Umbilical cord (tissue), 2 donors: ENCODE measurements at places on chromosomes 7 and 10.
A peak's percentile ranks its signal among the peaks of the same experiment; 100 is the strongest.

- DNase-seq: no peak
Observed at GRCh38 chr10:9297580-9297979, 1243.1 kb downstream of the GATA3 start.

DNA sequence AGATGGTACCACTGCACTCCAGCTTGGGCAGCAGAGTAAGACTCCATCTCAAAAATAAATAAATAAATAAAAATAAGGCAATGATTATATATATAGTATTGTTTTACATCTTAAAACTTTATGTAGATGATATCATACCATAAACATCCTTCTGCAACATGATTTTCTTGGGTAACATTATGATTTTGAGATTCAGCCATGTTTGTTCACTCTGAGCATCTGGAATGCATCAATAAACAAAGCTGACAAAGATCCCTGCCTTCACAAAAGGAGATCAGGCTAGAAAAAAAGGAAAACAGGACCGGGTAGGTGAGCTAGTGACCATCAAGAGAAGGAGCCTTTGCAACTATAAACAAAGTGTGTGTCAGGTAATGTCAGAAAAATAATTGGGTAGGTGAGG lies 31.9 kb upstream of the KAT6B start:
- no peak for DNase-seq

- no peak for DNase-seq
Observed at GRCh38 chr7:37277513-37277912, 171.2 kb downstream of the ELMO1 start.

- DNase-seq: no peak
Observed at GRCh38 chr7:97215556-97215955, 98.1 kb downstream of the SDHAF3 start.

GRCh38 chr10:99328579-99329303 lies 415 bp upstream of the CNNM1 start:
- peak; percentile 13 for DNase-seq

- DNase-seq: peak; percentile 19
Observed at GRCh38 chr10:43202657-43203447, 64.0 kb downstream of the RASGEF1A start.

GRCh38 chr7:152617056-152617455 lies 58.9 kb downstream of the XRCC2 start:
- no peak for DNase-seq

GRCh38 chr10:53088961-53089360 lies 316.4 kb upstream of the MBL2 start:
- peak; percentile 49 for DNase-seq

DNA sequence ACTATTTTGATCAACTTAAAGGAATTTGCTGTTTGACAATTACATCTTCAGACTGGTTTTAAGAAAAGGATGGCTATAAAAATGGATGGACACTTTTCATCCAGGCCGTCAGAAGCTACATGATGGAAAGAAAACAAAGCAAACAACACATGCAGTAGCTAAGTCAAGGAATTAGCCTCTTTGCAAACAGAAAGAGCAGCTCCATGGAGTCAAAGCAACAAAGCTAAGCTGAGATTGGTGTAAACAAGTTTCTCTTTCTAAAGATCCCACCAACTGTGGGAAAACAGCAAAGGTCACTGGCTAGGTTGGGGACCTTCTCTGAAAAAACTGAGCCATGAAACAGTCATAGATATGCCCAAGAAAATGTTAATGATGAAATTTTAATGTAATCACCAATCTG lies 98.9 kb downstream of the RNF133 start:
- DNase-seq: no peak

DNA sequence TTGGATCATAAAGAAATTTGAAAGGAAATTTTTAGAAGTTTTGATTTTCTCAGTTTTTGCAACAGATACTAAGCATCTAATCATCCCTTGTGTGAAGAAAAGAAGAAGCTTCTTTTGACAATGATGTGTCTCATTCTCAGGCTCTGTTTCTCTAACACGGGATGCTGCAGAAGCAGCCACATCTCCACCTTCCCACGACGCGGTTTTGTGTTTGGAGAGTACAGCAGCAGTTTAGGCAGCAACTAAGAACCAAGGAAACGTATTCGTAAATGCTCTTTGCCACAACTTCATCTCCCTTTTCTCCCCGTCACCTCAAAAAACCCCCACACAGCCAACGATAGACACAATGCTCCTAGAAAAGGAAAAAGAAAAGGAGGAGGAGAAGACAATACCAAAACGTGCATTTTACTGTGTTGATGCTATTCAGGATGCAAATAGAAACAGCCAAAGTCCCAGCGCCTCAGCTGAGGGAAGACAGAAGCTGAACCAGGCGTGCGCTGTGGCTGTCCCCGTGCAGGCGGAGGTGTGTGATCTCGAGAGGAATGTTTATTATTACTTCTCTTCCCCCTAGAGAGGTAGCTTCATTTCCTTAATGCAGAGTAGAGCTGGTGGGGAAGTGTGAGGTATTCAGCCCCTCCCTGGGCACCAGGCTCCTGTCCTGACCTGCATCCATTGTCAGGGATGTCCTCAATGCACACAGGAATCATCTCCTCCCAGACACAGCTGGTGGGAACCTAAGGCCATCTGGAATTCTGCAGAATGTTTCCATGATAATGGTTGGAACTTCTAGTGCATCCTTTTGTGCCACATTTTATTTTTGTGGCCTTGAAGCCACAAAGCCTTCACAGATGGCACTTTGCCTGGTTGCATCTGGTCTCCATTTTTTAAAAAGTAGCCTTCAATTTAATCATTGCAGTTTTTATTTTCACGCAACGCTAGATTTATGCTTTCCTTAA lies 174.6 kb upstream of the KLF6 start:
- DNase-seq: no peak

- DNase-seq: peak; percentile 17
Observed at GRCh38 chr7:107505997-107506673, 36.3 kb downstream of the GPR22 start.

DNA sequence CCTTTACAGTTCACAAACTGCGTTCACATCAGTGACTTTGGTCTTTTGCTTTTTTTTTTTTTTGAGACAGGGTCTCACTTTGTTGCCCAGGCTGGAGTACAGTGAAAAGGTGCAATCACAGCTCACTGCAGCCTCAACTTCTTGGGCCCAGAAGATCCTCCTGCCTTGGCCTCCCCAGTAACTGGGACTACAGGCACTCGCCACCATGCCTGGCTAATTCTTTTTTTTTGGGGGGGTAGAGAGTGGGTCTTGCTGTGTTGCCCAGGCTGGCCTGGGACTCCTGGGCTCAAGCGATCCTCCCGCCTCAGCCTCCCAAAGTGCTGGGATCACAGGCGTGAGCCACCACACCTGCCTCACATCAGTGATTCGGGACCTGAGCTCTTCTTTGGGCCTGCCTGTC lies 35.7 kb upstream of the UNCX start:
- DNase-seq: no peak

DNA sequence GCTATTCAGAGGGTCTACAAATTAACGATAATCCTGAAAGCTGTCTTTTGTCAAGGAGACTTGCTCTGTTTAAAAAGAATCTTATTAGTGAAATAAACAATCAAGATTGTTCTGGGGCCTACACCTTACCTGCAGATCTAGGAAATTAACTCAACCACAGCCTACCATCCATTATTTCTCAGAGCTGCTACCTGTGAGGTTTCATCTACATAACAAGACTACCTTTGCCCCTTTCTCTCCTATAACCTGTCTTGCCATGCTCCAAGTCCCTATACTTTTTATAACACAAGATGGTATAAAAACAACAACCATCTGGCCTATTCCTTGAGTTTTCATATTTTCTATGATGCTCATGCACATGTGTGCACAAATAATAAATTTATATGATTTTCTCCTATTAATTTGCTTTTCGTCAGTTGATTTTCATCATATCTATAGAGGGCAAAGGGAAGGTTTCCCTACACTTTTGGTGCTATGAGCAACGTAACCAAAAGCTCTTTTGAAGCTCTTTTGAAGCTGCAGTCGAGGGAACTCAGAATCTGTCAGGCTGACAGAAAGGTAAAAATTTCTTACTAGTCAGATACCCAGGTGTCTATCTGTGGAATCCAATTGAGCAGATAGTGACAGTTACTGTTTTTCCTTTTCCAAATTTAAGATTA lies 138.1 kb downstream of the CACNA2D1 start:
- no peak for DNase-seq

DNA sequence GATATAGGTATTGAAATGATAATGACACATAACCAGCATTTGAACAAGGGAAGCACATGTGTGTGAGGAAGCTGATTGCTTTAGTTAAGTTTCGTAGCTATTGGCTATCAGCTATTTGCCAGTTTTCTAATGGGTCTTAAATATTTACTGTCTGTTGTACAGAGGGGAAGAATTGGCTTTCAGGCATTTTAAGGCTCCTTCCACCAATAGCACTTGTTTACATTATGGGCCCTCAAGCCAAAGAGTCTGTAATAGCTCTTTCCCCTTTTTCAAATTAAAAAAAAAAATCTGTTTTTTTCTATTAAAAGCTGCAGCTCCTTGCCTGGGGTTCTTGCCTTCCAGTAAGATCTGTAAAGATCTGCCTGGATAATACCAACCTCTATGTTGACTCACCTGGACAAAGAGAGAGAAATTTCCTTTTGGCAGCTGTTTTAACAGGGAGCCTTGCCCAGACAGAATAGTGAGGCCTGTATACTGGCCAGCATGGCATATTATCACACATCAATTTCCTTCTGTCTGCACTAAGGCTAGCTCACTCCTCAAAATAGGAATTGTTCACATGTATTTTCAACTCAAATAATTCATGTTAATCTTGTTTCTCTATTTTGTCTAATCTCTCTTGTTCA lies 104.7 kb upstream of the LRGUK start:
- DNase-seq: no peak

DNA sequence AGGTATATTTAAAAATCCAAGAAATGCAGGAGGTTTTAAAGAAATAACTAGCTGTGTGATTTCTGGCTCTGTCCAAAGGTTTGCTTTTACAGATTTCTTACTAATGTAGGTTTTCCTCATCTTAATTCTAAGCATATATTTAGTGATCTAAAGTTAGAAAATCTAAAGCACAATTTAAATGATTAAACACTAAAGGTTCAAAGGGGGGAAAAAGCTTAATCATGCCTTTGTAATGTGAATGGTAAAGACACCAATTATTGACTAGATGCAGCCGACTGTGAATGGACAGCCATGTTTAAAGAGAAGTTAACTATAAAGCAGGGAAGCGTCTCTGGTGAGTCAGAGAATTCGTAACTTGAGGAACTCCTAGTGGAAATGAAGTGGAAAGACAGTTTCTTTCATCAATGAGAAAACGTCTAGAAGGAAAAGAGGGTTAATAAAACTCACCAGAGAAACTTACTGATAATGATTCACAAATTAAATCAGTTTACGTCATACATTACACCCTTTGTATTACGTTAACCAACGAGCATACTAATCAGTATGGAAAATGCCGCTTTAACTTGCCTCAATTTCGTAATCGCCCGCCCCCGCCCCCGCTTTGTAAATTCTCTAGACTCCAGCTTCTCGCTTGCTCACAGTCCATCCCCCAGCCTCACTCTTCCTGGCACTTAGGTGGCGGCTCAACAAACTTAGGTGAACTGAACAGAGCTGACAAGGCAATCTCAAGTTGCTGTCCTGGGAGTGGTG lies 1.1 kb upstream of the HBP1 start:
- peak; percentile 89 for DNase-seq

- DNase-seq: no peak
Observed at GRCh38 chr7:46239846-46240245, 318.8 kb upstream of the IGFBP3 start.

- no peak for DNase-seq
Observed at GRCh38 chr10:48475943-48476278, 129.0 kb downstream of the ARHGAP22 start.

- no peak for DNase-seq
Observed at GRCh38 chr10:60281792-60282353, 107.8 kb downstream of the ANK3 start.

- no peak for DNase-seq
Observed at GRCh38 chr10:120431251-120431651, 25.8 kb upstream of the PLPP4 start.

DNA sequence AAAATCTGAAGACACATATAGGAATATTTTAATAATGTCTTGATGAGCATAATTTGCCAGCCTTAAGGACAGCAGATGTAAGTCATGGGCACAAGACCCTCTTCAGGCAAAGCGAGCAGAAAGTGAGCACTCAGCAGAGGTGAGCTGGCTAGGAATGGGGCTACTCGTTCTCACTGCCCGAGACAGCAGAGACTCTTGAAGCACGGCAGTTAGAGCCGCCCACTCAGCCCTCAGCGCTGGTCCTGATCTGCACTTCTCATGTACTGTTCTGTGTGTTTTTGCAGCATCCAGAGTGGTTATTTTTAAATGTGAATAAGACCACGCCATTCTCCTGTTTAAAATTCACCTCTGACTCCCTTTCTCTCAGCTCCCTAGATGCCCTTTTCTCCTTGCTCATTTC lies 65.3 kb downstream of the GFRA1 start:
- DNase-seq: no peak

DNA sequence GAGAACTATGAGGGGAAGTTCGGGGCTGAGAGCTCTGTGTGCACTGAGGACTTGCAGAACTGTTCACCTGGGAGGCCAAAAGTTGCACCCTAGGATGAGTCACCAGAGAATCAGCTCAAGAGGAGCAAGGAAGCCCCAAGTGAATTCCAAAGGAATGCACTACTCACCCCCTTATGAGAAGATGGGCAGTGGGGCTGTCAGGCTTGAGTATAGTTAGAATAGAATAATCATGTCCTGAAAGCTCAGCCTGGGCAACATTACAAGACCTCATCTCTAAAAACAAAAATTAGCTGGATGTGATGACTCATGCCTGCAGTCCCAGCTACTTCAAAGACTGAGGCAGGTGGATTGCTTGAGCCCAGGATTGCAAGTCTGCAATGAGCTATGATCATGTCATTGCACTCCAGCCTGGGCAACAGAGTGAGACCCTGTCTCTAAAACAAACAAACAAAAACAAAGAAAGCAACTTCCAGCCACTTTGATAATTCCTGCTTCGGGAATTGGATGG lies 30.0 kb downstream of the MAP3K8 start:
- DNase-seq: no peak

DNA sequence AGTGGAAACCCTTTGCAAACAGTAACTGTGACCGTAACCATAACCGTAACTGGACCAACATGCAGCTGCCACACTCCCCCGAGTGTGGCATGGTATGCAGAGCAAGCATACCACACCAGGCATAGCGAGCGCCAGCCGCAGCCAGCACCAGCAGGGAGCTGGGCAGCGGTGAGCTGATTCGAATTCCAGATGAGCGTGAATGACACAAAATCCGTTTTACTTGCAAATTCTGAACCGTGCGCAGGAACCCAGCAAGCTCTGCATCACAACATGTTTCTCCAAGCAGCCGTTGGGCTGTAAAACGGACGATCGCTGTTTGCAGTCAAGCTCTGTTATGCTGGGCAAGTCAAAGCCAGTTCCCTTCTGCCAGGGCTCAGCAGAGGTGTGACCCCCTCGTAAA lies 111.1 kb downstream of the OAT start:
- DNase-seq: no peak

GRCh38 chr7:143012001-143012400 lies 14.9 kb downstream of the OR9A2 start:
- DNase-seq: no peak
